Fibroblast of villous mesenchyme (primary cell): ENCODE measurements at places on chromosomes 7 and 10. TPM values are rescaled to one million over a fixed set of nuclear protein-coding genes. Genes with fewer than 3 reads are reported as not detected.
A peak's percentile ranks its signal among the peaks of the same experiment; 100 is the strongest.

DNA sequence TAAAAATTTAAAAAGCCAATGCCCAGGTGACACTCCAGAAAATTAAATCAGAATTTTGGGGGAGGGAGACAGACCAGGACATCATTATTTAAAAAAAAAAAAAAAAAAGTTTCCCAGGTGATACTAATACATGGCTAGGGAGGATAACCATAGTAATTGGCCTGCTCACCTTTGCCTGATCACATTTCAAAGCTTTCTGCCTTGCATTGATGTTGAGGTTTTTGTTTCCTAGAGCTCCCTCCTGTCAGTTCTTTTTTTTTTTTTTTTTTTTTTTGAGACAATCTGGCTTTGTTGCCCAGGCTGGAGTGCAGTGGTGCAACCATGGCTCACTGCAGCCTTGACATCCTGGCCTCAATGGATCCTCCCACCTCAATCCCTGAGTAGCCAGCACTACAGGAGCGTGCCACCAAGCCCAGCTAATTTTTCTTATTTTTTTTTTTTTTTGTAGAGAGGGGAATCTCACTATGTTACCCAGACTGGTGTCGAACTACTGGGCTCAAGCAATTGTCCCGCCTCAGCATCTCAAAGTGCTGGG is 38.1 kb downstream of the CPED1 start:
- DNase-seq: no peak

- DNase-seq: peak; percentile 18
Measured at GRCh38 chr10:34941471-34942357, 126.6 kb upstream of the PARD3 start.

DNA sequence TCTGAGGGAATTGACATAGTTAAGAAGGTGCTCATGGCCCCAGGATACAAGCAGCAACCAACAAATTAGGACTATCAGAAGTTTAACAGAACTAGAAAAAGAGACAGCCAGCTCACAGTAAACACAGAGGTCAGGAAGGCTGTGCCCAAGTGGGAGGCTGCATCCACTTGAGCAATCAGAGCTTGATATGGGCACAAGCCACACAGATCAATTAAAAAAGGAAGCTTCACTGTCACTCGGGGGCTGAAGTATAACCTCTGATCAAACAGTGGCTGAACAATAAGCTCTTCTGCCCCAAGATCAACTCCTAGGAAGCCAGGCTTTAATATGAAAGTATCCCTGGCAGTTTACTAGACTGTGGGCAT is 40.0 kb downstream of the ZNF438 start:
- DNase-seq: no peak

DNA sequence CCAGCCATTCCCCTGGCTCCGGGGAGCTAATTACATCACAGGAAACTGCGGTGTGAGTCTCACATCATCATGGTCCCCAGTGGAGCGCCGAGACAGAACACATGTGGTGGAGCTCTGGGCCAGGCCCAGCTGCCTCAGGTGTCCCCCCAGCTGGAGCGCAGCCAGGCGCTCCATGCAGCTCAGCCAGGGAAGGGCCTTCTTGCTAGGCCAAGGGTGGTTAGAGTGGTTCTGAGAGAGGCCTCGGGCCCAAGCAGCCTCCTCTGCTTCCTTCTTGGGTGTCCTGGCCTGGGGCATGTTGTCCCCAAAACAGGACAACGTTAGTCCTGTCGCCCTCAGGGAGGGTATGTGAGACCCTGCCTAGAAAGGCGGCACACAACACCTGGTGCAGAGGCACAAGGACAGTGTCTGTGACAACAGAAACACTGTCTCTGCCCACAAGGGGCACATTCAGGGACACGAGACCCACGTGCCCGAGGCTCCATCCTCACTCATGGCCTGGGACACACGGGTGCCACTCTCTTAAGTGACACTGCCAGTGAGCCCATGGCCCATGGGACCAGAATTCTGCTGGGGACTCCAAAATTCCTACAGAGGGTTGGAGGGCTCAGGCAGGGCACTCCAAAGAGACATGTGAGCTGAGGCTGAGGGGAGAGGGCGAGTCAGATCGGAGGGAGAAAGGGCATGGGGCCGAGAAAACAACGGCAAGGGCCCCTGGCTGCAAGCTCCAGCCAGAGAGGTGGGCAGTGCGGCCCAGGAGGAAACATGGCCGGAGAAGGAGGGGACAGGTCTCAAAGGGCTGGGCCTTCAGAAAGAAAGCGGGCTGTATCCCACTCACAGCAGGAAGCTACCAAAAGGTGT is 37.0 kb upstream of the RET start:
- DNase-seq: no peak

GRCh38 chr7:97226541-97226940 is 109.0 kb downstream of the SDHAF3 start:
- no peak for DNase-seq

DNA sequence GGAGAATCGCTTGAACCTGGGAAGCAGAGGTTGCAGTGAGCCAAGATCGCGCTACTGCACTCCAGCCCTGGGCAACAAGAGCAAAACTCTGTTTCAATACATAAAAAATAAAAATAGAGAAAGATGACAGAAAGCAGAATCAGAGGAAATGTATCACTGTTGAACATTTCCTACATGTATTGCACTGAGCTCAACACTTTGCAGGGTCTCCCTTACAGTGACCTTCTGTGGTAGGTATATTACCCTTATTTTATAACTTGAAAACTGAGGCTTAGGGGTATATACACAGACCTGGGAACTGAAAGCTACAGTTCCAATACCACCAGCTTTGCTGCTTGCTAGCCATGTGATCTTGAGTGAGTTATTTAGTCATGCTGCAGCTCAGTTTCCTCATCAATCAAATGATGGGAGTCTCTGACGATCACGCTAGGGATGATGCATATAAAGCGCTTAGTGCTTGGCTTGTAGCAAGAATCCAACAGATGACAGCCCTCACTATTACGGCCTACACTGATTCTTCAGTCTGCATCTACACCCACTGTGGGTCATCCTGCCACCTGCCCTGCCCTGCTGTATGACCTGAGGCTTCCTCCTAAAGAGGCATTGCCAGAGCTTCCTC is 99.0 kb downstream of the PDE1C start:
- no peak for DNase-seq

DNA sequence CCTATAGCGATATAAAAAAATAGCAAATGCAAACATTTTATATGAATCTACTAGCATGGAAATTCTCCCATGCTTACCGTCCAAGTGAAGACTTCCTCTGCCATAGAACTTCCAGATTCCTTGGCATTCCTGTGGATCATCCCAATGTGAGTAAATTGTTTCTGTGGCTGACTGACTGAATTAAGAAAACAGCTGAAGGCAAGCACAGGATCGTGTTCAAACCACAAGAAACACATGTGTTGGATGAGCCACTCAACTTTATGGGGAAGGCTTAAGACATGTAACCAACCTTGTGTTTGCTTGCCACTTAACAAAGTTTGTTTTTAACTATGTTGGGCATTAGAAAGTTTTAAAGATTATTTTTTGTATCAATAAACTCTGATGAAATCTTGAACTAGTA is 2.6 kb upstream of the MYPN start:
- peak; percentile 92 for DNase-seq

DNA sequence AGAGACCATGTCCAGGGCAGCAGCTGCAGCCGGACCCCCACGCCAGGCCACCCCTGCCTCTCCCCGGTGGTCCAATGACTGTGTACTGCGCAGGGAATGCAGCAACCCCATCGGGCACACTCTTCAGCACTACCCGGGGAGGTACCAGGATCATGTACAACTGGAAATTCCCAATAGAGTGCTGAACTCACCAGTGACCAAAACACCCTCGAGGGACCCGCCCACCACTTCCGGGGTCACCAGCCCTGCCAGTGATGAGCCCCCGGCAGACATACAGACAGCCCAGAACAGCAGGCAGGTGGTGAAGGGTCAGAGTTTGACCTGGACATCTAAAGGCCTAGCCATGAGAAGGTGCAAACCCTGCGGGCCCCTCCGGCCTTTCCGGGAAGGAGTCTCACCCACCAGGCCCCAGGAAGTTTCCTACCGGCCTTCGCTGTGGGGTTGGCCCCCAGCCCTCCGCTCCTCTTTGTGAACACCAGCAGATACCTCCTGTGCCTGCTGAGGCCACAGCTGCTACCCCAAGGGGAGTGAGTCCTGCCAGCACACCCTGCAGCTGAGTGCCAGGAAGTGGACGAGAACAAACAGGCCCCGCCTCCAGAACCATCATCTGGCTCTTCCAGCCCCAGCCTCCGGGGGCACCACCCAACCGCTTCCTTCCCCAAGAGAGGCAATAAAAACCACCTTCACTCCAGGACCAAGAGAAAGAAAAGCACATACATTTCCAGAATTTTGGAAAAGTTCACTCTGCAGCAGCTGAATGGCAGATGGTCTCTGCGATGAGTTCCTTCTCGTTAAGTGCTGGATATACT is 5.0 kb upstream of the ANKRD61 start:
- DNase-seq: peak; percentile 26

DNA sequence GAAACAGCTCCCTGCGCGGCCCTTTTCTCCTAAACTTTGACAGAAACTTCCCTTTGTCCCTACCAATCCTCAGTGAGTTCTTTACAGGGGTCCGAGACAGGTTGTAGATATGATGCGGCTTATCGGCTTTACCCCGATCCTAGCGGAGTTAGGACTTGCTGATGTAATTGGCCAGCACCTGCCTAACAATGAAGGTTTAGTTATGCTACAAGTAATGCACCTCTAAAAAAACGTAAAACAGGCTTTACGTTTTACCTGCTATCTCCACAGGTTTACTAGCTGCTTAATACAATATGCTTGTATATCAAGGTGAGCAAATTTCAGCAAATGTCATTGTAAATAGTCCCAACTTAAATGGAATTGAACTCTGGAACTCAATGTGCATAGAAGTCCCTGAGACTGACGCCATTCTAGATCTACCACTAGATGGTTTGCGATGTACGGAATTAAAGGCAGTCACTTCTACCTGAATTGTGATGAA is 697 bp upstream of the SNX13 start:
- peak; percentile 7 for DNase-seq

DNA sequence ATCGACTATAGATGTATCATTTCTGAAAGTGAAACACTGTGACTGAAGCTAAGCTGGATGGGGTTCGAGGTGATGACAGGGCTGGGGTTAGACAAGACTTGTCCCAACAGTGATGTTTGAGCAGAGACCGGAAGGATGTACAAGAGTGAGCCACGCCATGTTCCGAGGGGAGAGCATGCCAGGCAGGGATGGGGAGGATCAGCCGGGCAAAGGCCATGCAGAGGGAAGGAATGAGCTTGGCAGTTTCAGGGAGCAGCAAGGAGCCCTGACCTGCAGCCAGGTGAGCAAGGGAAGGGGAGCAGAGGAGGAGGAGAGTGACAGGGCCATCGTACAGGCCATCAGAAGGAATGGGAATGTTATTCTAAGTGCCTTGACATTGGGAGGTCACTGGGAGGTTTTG is 114.9 kb upstream of the GPR26 start:
- DNase-seq: no peak

- DNase-seq: no peak
Measured at GRCh38 chr10:1625079-1625478, 112.2 kb downstream of the ADARB2 start.

GRCh38 chr7:150722431-150722931 is 6.1 kb downstream of the GIMAP1 start:
- no peak for DNase-seq

DNA sequence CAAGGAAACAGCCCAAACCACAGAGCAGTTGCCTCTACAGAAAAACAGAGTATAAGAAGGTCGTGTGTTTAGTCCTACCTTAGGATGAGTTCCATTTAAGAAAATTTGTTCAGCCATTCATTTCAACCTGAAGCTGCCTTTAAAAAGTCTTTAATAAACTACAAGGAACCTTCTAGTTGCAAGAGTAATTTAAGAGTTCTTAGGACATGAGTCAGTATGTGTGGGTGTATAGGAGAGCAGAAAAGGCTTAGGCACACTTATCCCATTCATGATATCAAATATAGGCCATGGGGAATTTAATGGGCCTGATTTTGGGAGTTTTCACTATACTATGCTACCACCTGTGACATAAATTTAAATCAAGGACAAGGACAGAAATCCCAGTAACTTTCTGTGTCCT is 496.8 kb downstream of the TFEC start:
- DNase-seq: peak; percentile 2

DNA sequence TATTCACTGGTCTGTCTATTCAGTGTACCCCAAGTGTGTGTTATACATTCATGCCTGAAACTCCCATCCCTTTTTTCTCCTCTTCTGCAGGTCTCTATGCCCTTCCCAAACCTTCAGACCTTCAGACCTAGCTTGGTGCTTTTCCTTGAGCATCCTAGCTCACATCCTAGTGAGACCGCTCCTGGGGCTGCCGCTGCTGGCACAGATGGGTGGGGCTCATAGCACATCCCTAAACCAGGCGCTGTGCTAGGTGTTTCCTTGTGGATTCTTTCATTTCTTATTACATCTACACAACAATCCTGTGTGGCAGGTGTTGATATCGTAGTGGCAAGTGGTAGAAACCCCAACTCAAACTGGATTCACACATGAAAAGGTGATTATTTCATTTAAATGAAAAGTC is 43.2 kb downstream of the PRR15 start:
- DNase-seq: no peak

GRCh38 chr7:82697897-82698296 is 254.3 kb upstream of the CACNA2D1 start:
- no peak for DNase-seq

The OPN1SW gene
- not detected in 2 replicates for total RNA-seq

The C10orf67 gene
- under 0.01 TPM in 2 replicates for total RNA-seq

The MOGAT3 gene
- total RNA-seq: not detected in 2 replicates

The TAF6 gene
- total RNA-seq: 50.9 and 54.4 TPM in 2 replicates

The GSTO2 gene
- 1.9 and 2.2 TPM in 2 replicates for total RNA-seq

The AKR1C8 gene
- not detected in 2 replicates for total RNA-seq

The ZNF425 gene
- 2.9 and 3.5 TPM in 2 replicates for total RNA-seq

The CYP3A5 gene
- total RNA-seq: under 0.01 and 0.43 TPM in 2 replicates

The ACTA2 gene
- 2,403 and 2,598 TPM in 2 replicates for total RNA-seq

The PDGFA gene
- total RNA-seq: 43.2 and 86.7 TPM in 2 replicates
